Stimulated activated CD8-positive, alpha-beta memory T cell treated with anti-CD3 and anti-CD28 coated beads, Interleukin-12 subunit alpha, Interleukin-12 subunit beta, amount 100 ng/mL, for 4 hours (primary cell): ENCODE measurements at places on chromosomes 13 and 19.

DNA sequence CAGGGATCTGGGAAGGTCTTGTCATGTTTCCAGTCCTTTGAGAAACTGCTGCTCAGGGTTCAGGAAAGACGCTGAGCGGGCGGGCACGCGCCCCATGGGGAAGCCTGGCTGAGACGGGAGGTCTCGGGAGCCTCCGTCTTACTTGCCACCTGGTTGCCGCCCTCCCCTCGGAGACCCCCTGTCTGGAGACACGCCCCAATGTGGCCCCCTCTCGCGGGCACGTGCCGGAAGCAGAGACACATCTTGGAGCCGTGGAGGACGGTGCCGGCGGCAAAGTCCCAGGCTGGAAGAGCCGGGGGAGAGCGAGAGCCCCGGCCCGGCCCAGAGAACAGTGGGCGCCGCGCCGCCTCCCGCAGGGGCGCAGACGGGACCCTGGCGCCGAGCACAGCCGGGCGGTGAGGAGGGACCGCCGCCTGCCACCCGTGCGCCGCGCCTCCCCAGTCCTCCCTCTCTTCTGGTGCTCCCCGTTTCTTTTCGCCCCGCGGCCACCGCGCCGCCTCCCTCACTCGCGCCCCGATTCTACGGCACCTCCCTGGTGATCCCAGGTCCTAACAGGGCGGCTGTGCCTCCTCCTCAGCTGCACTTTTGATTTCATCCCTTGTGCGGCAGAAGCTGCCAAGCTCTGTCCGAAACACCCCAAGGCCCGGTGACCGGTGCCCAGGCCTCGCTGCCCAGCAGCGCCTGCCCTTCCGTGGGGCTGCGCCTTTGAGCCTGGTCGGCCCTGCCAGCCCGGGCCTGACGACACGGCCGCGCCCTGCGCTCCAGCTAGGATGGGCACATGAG lies 15.5 kb downstream of the GJB2 start:
- DNase-seq: no peak

DNA sequence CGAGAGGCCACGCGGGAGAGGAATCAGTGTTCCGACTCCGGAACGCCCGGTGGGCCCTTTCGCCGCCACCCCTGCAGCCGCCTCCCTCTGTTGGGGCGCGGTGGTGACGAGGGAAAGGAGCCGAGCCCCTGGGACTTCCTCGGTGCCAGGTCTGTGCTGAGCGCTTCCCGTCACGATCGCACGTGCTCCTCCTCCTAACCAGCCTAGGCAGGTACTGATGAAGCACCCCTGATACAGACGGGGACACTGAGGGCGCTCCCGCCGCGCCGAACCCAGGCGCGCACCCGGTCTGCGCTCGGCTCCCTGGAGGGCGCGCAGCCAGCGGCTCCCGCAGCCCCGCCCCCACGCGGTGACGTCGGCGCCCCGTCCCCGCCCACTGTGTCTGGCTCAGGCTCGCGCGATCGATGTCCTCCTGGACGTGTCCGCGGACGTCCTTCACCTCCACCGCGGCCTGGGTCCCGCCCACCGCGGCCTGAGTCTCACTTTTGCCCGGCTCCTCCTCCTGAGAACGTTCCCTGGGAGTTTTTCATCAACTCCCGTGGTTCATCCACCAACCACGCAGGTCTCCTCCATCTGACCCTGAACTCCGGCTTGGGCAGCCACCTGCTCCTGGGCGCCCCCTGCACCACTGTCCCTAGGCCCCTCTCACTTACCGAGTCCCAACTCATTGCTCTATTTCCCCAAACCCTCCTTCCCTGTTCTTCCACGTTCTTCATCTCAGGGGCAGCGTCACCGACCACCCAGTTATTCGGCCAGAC lies 2.6 kb upstream of the KLK15 start:
- peak; percentile 34 for DNase-seq

DNA sequence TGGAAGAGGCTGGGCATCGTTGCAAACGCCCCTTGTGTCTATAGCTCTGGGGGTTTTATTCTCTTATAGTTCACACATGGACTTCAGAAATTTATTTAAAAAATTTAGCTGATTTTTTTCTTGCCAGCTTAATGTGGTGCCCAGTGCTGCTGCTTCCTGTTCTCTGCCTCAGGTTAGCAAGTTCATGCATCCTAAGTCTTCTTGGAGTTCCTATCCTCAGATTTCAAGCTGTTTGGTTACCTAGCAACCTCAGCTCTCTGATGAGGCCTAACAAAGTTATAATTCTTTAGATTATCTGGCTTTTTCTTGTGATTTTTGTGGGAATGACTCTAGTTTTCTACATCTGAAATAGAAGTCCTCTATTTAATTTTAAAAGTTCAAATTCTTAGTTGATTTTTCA lies 250.9 kb downstream of the MAB21L1 start:
- DNase-seq: no peak

DNA sequence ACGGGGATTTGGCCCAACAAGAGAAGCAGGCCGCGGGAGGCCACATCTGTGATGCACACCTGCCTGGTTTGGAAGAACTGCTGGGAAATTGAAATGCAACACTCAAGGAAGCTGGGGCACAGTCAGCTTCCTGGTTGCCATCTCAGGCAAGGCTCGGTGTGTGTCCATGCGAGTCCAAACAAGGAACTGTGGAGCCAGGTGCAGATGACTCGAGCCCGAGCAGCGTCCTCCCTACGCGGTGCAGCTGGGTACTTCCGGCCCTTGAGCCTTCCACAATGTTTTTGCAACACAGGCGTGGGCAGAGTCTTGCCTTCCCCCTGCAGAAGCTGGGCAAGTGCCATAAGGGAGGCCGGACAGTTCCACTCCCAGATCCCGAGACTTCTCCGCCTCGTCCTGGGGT lies 94.6 kb downstream of the CRYL1 start:
- no peak for DNase-seq

DNA sequence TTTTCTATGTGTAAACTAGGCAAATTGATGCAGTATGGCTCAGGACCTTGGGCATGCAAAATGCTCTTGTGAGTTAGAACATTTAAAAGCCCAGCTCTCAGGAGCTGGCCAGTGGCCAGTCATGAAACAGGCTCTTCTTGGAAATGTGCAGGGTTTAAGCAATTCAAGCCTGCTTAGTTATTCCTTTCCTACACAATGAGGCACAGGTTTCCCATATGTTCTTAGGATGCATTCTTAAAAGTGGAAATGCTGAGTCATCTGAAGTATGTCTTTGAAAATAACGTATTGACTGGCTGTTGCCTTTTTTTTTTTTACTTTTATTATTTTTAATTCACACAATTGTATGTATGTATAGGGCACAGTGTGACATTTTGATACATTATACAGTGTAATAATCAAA lies 300.7 kb downstream of the SLC7A1 start:
- DNase-seq: no peak

GRCh38 chr13:96632536-96633320 lies 361.5 kb downstream of the OXGR1 start:
- no peak for DNase-seq

GRCh38 chr19:52778811-52779210 lies 7.8 kb downstream of the ZNF600 start:
- DNase-seq: peak; percentile 42

DNA sequence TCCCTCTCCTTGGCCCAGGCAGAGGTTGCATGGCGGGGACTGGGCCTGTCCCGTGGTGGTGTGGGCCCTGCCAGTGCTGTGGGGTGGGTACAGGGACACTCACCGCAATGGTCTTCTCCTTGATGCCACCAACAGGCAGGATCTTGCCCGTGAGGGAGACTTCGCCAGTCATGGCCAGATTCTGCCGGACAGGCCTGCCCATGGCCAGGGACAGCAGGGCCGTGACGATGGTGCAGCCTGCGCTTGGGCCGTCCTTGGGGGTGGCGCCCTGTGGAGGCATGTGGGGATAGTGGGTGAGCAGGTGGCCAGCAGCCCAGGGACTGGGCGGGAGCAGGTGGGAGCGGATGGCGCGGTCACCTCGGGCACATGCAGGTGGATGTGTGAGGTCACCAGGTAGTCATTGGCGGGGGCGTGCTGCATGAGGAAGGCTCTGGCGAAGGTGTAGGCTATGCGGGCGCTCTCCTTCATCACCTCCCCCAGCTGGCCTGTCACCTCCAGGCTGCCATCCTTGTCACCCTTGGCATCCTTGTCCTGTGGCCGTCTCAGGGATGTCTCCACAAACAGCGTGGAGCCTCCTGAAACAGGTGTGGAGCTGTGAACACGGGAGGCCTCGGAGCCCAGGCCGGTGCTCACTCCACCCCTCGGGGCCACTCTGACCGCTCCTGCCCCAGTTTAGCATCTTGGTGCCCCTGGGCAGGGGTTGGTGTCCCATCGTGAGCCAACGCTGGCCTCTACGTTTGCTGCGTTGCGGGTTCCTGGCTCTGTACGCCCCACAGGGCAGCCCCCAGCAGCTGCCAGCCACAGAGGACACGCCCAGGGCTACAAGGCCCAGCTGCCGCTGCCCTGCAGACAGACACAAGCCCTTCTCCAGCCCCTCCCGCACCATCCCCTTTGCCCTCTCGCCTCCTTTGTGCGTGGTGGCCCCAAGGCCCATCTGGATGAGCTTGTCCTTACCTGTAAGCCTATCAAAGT lies 3.4 kb downstream of the RPL36 start:
- no peak for DNase-seq

DNA sequence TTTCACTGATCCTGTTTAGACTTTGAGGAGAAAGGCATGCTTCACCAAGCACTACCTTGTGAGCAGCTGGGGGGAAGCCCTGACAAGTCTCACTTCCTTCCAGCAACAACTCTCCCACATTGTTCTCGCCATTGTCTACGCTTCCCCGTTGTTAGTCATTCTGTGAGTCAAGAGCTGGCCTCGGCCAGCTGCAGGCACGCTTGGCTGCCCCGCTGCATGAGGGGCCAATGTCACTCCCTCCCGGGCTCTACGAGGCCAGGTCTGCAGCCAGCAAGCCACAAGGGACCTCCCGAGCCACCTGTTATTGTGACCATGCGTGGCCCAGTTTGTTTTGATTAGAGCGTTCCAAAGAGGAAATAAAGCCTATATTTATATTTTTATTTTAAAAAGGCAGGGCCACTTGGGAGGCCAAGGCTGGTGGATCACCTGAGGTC lies 220.9 kb downstream of the FOXO1 start:
- DNase-seq: no peak

GRCh38 chr19:43599635-43600295 lies 3.4 kb downstream of the ZNF576 start:
- no peak for DNase-seq

DNA sequence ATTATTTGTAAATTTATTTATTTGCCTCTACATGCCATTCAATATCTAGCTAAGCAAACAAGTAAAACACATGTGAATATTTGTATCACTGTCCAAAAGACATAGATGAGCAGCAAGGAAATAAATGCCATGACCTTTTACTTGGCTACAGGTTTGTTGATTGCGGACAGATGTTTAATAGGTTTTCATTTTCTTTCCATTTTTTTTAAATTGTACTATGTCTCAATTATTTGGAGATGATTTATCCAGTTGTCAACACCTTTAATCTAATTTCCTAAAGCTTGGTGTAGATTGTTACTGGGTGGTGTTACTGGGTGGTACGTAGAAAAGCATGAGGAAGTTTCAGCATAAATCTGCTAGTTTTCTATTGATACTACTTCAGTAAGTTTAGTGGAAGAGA lies 560.6 kb upstream of the SPRY2 start:
- DNase-seq: no peak

- no peak for DNase-seq
Measured at GRCh38 chr19:3521104-3521445, 15.0 kb downstream of the FZR1 start.

GRCh38 chr13:75410207-75410606 lies 71.8 kb downstream of the TBC1D4 start:
- DNase-seq: no peak

GRCh38 chr13:28528848-28529247 lies 33.9 kb upstream of the FLT1 start:
- no peak for DNase-seq

GRCh38 chr13:29428310-29429181 lies 166.9 kb downstream of the SLC7A1 start:
- no peak for DNase-seq

GRCh38 chr19:53571339-53571738 lies 33.4 kb downstream of the ZNF331 start:
- no peak for DNase-seq

DNA sequence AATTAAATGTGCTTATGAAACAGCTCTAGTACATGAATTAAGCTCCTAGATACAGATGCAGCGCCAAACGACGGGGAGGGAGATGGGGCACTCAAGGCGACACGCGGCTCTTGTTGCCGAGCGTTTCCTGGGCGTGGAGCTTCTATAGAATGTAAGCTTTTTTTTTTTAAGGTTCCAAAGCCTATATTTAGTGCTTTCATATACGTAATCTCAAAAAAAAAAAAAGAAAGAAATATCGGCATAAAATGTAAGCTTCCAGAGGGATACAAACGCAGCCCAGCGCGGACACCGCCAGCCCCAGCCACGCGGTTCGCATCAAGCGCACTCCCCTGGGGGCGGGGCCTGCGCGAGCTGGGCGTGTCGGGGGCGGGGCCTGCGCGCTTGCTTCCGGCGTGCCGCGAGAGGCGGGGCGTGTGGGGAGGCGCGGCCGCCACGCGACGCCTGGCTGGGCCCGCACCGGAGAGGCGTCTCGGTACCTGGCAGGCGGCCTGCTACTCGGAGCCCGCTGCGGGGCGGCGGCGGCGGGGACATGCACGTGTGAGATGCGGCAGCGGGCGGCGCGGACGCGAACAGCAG lies at the start of gene URI1:
Gene URI1, plus strand, starts transcription at position 412 of the 576 bp plus-strand sequence. CDS start 309 bp downstream, outside the sequence.
- peak; percentile 94 for DNase-seq

- DNase-seq: peak; percentile 36
Measured at GRCh38 chr19:42386974-42387707, 3.0 kb downstream of the CNFN start.

- no peak for DNase-seq
Measured at GRCh38 chr13:31168166-31168565, 6.5 kb upstream of the HSPH1 start.

DNA sequence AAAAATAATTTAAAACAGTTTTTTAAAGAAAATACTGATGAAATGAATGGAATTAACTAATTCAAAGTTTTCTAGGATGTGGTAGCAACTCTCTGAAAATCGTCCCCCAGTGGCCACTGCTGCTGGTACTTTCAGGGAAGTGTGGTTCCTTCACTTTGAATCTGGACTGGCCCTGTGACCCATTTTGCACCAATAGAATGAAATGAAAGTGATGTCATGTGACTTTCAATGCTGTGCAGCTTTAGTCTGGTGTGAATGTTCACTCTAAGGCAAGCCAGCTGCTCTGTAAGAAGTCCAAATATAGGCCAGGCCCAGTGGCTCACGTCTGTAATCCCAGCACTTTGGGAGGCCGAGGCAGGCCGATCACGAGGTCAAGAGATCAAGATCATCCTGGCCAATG lies 26.4 kb upstream of the HNRNPA1L2 start:
- DNase-seq: no peak

- DNase-seq: no peak
Measured at GRCh38 chr13:77459592-77459991, 75.9 kb upstream of the SCEL start.

DNA sequence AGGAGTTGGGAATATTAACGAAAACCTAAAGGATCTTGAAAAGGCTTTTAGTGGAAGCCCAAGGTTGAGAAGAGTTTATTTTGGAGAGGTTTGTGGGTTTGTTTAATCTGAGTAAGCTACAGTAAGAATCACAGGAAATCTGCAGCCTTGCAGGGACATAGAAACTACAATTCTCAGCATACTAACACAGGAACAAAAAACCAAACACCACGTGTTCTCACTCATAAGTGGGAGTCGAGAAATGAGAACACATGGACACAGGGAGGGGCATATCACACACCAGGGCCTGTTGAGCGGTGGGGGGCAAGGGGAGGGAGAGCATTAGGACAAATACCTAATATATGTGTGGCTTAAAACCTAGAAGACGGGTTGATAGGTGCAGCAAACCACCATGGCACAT lies 8.7 kb upstream of the SIAH3 start:
- no peak for DNase-seq

- no peak for DNase-seq
Measured at GRCh38 chr19:18231775-18232174, 5.5 kb upstream of the PDE4C start.
